ENCODE measurements at places on chromosomes 2 and 18. TPM values are rescaled to one million over a fixed set of nuclear protein-coding genes. Genes with fewer than 3 reads are reported as not detected.

CREG2 gene
- 0.06 TPM for polyA plus RNA-seq

KIAA2012 gene
- polyA plus RNA-seq: 1.8 TPM

GRCh38 chr2:95073856-95074662 is 47.5 kb downstream of the MRPS5 start:
- H3K4me1 ChIP-seq: peaks cover 16% of the 10 kb centered on the region
- no peaks in the 10 kb centered on the region for H3K36me3 ChIP-seq
- H3K4me3 ChIP-seq: no peak overlapping the region
- no peak for DNase-seq
- peaks cover 11% of the 10 kb centered on the region for H3K27me3 ChIP-seq

DNA sequence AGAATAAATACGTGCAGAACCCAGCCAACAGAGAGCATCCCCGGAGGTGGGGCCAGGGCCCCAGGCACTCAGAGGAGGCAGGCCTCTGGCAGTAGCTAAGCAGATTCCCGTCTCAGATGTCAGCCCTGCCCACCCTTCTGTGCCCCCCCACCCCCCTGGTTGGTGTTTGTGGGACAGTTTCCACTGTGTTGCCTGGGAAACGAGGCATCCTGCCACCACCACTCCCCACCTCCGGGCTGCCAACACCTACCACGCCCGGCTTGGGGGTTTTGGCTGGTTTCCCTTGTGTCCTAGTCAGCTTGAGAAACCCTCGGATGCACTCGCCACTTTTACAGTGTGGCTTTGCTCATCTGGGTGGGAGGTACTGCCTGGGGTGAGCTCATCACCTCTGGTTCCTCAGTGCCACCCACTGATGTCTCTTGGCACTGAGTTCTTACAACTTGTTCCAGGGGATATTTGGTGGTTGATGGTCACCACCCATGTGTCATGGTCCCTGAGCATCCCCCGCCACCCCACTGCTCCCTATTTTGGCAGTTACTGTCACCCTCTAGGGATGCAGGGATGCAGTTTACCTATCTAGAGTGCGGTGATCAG is 72.4 kb upstream of the YWHAQ start:
- peak; percentile 71 for DNase-seq
- no peak overlapping the region for H3K4me3 ChIP-seq
- no peaks in the 10 kb centered on the region for H3K27me3 ChIP-seq
- peaks cover 4% of the 10 kb centered on the region for H3K4me1 ChIP-seq
- no peaks in the 10 kb centered on the region for H3K36me3 ChIP-seq

SERPINB2 gene
- 14.5 TPM for polyA plus RNA-seq

HK2 gene
- 18.9 TPM for polyA plus RNA-seq

GRCh38 chr2:40256649-40257048 is 195.2 kb downstream of the SLC8A1 start:
- H3K27me3 ChIP-seq: no peaks in the 10 kb centered on the region
- DNase-seq: no peak
- no peak overlapping the region for H3K4me3 ChIP-seq
- no peak overlapping the region for H3K27ac ChIP-seq
- peaks cover 9% of the 10 kb centered on the region for H3K4me1 ChIP-seq
